PC-9 (cell line): ENCODE measurements at places on chromosomes 4 and X. TPM values are rescaled to one million over a fixed set of nuclear protein-coding genes. Genes with fewer than 3 reads are reported as not detected.

The DDX53 gene
- not detected in 2 replicates for total RNA-seq

The PF4V1 gene
- not detected in 2 replicates for total RNA-seq

The NAP1L3 gene
- not detected in 2 replicates for total RNA-seq

The PASD1 gene
- total RNA-seq, result not detected in 2 replicates

The PWWP3B gene
- not detected in 2 replicates for total RNA-seq
